ENCODE measurements at places on chromosomes 11 and 22.

- DNase-seq: no peak
Measured at GRCh38 chr11:134537941-134538340, 125.9 kb upstream of the B3GAT1 start.

- DNase-seq: no peak
Measured at GRCh38 chr22:37533995-37534394, 14.8 kb upstream of the CARD10 start.

- no peak for DNase-seq
Measured at GRCh38 chr11:96794152-96794551, 404.3 kb downstream of the JRKL start.

- DNase-seq: no peak
Measured at GRCh38 chr11:89168396-89168795, 9.3 kb upstream of the TYR start.

- DNase-seq: no peak
Measured at GRCh38 chr11:124707829-124708228, 31.9 kb upstream of the NRGN start.

GRCh38 chr11:95067841-95068219 is 1.1 kb downstream of the SRSF8 start:
- DNase-seq: no peak

DNA sequence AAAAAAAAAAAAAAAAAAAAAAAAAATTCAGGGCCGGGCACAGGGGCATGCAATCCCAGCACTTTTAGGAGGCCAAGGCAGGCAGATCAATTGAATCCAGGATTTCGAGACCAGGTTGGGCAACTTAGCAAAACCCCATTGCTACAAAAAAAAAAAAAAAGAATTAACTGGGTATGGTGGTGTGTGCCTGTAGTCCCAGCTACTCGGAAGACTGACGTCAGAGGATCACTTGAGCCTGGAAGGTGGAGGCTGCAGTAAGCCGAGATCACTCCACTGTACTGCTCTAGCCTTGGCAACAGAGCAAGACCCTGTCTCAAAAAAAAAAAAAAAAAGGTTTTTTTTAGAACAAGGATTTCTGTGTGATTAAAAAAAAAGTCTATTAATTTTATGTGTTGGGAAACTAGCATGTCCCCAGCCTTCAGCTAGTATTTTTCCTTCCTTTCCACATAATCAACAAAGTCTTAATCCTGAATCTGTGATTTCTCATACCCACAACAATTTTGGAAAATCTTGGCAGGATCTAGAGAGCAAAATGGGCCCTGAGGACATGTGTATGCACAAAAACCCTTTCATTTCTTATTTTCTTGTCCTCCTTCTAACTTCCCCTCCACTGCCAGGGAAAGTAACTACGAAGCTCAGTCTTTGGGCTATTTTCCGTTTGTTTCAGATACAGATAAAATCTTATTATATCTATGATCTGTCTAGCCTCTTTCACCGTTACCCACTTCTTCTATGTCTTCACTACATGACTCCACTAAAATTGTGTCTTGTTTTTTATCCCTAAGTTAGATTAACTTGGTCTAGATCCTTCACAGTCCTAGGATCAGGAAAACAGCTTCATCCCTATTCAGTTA is 5.7 kb upstream of the AMBRA1 start:
- DNase-seq: no peak

- no peak for DNase-seq
Measured at GRCh38 chr22:26164174-26164573, 5.1 kb upstream of the SEZ6L start.

DNA sequence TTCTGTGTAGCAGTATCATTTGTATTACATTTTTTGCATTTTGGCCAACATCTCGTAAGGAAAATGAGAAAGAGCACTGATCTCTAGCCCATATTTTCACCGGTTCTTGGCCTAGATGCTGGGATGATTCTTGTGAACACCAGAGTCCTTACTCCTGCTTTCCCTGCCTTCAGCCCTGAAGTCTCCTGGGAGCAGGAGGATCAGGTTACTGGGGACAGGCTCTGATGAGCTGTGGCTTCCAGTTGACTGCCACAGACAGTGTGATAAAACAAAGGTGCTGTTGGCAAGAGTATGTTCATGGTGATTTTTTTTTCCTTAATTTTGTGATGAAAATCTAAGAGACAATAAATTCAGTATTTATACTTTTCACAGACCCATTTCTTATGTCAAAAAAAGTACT is 34.2 kb upstream of the ADSL start:
- DNase-seq: no peak

- DNase-seq: no peak
Measured at GRCh38 chr22:39785232-39785631, 108.3 kb downstream of the ENTHD1 start.

DNA sequence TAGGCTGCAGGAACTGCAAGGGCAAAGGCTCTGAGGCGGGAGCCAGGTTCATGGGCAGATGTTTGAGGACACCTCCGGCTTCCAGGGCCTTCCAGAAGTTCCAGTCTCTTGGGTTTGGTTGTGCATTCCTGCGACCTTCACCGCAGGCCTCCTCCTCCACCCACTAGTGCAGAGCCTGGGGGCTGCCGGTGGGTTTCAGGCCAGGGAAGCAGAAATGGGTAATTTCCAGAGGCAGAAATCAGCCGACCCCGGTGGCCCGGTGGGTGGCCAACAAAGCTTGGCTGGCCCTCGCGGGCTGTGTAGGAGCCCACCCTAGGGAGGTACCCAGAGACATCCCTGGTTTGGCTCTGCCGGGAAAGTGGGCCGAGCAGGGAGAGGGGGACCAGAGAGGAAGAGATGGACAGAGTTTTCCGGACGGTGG is 417 bp upstream of the PHETA2 start:
- DNase-seq: no peak
